ENCODE measurements at places on chromosomes 12 and 14.

- no peak for DNase-seq
Measured at GRCh38 chr12:91690531-91690930, 455.1 kb downstream of the BTG1 start.

- DNase-seq: no peak
Measured at GRCh38 chr12:50234347-50234746, 49.0 kb downstream of the LIMA1 start.

DNA sequence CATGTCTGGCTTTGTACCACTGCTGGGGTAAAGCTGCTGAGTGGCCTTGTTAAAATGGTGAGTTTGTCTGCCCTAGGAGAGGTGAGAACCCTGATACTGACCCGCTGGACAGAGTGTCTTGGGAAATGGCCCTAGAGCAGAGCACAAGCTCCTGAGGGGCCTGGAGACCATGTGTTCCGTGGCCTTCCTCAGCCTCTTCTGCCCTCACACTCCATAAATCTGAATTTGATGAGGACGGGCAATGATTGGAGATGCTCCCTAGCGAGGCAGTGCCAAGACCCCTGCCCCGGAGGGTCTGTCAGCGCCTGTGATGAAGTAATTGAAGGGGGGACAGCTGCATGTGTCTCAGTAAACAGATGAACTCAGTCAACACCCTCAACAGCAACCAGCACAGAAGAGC, 54.1 kb downstream of the KCNA5 start:
- no peak for DNase-seq

GRCh38 chr14:99745307-99745951, 47.8 kb upstream of the EML1 start:
- peak; percentile 51 for DNase-seq

DNA sequence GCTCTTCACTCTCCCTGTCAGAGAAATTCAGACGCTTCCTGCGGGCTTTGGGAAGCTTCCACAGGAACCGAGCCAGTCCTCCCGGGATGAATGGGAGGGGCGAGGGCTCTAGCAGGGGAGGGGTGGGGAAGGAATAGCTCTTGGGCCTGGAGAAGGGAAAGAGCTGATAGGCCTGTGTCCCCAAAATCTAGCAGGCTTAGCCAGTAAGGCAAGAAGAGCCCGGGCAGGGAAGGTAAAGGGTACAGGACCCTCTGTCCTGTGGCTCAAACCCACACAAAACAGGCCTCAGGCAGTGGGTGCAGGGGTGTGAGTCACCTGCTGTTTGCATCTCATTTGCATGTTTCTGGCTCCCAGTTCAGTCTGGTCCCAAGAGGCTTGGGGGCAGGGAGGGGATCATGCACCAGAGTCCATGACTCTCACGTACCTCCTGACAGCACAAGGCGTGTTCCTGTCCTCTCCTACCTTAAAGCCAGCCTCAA, 8.7 kb upstream of the SMUG1 start:
- DNase-seq: no peak

GRCh38 chr12:111430433-111431353, 25.0 kb downstream of the SH2B3 start:
- DNase-seq: no peak

GRCh38 chr12:118986050-118986449, 4.7 kb downstream of the SRRM4 start:
- DNase-seq: no peak

DNA sequence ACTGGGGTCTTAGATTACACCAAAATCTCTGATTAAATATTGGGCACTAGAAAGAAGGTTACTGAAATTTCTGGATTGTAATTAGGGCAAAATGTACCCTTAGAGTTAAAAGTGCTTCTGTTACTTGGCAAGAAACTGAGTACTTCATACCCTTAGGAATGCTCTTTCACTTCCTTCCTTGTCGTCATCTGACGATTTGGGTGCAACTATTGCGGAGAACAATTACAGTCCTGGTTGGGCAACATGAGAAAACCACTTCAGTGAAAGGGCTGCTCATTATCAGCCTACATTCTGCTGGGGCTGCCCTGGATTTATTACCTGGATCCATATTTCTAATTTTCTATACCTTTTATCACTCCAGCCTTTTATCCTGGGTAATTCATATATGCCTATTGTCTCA, 348.5 kb upstream of the MDGA2 start:
- no peak for DNase-seq

DNA sequence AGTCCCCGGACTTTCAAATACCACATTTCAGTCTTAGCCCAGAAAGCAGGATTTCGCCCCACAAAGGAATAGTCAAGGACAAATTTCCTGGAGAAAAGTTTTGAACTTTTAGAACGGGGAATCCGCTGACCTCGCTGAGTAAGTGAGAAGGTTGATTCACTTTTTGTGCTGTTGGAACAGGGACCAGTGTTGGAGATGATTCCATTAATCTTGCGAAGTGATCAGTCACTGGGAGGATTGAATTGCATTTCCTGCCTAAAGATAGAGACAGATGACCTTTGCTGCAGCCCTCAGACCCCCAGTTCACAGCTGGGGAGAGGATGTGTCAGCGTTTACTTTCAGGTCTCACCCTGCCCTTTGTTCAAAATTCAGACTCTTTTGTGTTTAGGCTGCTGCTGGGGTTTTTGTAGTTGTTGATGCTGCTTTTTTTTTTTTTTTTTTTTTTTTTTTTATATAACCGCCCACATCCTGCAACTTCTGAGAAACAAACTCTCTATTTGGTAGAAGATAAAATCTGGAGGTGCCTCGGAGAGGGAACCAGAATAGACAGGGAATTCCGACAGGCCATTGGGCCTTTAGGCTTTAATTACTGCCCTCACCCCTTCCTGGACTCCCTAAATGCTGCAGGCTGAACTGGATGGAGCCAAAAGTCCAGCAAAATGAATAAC, 9.8 kb upstream of the KDM2B start:
- no peak for DNase-seq

GRCh38 chr12:64747695-64748094, 11.5 kb downstream of the GNS start:
- DNase-seq: no peak

- DNase-seq: no peak
Measured at GRCh38 chr12:113407931-113408600, 4.4 kb upstream of the SDS start.

DNA sequence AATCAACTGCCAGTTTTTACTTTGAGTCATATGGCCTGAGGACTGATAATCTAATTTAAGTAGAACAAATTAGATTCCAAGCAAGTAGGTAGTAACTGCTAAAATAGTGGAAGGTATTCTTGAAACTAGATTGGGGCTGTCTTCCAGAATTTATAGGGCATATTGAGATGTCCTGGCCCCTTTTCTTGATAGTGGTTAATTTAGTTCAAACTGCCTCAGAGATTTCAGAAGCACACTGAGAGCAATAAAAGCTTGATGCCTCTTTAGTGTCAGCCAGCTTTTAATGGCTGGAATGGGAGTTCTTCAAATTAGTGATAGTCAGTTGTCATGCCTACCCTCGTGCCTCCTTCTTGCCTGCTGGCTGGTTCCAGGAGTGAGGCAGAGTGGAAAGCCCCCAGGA, 120.5 kb downstream of the AKAP6 start:
- DNase-seq: no peak

DNA sequence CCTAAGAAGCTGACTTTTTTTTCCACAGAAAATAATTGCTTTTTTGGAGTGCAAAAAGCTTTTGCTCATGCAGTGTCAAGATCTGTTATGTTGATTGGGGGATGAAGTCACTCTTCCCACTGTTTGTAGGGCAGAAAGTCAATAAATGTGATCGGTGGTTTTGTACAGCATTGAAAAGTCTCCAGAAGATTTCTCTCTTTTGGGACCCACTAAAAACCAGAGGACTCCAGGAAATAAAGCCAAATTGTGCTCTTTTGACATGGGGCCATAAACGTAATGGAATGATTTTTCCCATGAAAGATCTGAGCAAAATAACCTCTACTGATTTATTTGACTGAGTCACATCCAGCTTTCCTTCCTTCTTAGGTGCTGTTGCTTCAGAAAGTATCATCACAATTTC, 122.5 kb downstream of the SNAPC1 start:
- no peak for DNase-seq

DNA sequence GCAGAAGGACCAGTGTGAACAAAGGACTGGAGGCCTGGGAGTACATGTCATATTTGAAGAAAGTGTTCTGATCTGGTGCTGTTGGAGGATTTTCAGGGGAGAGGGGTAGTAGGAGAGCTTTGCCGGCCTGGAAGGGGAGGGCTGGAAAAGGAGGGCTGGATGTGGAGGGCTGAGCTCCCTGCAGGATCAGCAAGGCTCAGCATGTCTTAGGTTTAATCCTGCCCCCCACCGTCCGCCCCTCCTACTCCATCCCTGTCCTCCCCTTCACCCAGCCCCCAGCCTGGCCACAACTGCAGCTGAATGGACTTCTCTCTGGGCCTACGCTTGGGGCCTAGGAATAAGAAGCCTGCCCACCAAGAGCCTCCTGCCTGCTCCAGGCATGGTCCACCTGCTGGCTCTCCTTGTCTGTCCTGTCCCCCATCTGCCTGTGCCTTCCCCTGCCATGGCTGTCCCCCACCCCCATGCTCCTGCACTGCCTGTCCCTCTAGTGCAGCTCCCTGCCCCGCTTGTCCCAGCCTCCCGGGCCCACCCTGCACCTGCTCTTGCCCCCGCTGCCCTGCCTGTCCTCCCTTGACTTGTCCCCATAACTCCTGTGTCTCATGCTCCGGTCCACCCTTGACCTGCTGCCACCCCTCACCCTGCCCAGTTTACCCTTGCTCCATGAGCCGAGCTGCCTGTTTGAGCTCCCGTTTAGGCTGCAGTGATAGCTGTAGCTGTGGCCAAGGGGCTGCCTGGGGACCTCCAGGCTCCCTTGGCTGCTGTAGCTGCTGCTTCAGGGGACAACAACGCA, 9.8 kb upstream of the RARG start:
- DNase-seq: no peak

- DNase-seq: no peak
Measured at GRCh38 chr12:48016373-48017020, 12.2 kb upstream of the COL2A1 start.

GRCh38 chr12:98595243-98595988, 1.9 kb downstream of the SLC25A3 start:
- no peak for DNase-seq

- DNase-seq: no peak
Measured at GRCh38 chr12:52870361-52871290, 21.8 kb upstream of the KRT78 start.

- DNase-seq: peak; percentile 63
Measured at GRCh38 chr14:69038455-69039287, 59.6 kb upstream of the ACTN1 start.

GRCh38 chr14:64225151-64225757, 68.9 kb downstream of the ESR2 start:
- DNase-seq: no peak

DNA sequence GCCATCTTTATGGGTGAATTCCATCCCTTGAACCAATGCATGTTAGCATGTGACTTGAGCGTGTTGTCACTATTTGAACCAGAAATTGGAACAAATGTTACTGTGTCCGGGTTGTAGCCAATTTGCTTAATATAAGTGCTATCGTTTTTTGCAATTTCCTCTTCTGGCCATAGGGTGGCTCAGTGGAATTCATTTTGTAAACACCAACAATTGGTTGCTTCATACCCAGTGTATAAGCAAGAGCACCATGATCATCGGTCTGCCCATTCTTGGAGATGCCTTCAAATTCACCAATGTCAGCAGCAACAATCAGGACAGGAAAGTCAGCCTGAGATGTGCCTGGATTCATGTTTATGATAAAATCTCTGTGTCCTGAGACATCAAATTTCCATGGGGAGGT, 5.0 kb upstream of the NEDD1 start:
- no peak for DNase-seq

DNA sequence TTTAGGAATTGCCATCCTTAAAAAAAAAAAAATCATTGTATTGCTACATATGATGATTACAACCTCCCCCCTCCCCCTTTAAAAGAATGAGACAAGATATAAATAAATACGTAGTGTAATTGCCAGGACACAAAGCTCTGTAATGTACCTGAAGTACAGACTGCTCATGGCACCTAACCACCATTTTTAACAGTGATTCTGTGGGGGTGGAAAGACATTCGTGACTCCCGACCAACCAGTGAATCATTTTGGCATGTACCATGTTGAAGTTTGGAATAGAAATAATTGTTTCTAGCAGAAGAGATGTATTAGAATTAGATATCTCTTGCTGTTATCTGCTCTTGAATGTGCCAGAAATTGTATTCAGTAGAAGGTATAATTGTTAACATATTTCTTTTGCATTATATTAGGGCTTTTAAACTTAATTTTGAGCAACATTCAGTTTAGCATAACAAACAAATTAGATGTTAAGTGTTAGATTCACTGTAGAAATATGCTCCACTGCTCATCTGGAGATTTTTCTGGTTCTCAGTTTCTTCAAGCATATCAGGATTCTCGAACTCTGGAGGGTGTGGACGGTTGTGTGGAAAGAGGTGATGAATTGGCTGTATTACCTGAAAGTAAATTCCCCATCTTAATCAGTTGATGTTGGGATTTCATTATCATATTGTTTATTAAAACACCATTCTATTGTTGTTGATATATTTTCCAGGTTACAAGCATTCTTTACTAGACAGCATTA, 31.1 kb downstream of the FRS2 start:
- DNase-seq: no peak

DNA sequence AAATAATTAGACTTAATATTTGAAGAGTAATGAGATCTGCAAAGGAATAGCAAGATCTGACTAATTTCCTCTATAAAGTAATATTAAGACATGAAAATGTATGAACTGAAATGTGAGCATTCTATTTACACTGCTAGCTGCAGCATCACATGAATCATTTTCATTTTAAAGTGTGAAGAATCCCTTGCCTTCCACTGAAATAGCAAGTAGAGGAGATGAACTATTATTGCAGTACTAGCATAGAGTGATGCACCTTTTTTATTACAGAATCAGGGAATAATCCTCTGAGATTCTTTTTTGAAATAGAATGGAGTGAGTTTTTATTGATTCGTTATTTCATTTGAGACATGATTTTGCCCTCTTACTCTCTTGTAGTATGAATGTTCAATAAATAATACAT, 281.9 kb upstream of the NAV3 start:
- DNase-seq: no peak

DNA sequence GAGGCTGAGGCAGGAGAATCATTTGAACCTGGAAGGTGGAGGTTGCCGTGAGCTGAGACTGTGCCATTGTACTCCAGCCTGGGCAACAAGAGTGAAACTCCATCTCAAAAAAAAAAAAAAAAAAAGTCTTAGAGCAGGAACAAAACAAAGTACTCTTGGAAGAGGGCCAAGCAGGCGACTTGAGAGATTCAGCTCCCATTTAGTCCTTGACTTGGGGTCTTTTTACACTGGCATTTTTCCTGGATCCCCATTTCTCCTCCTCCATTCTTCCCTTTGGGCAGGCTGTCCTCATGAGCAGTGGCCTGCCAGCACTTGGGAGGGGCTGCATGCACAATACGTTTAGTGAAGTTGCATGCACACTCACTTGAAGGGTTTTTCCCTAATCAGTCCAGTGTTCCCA, 72.9 kb downstream of the C14orf132 start:
- no peak for DNase-seq

- DNase-seq: no peak
Measured at GRCh38 chr12:113390064-113391043, 13.3 kb downstream of the SDS start.

- peak; percentile 16 for DNase-seq
Measured at GRCh38 chr12:122368361-122369073, 54.0 kb downstream of the CLIP1 start.

- DNase-seq: no peak
Measured at GRCh38 chr12:45646851-45647581, 82.5 kb upstream of the ARID2 start.

GRCh38 chr12:82359115-82359478, 768 bp downstream of the METTL25 start:
- DNase-seq: no peak

Measured in HFF-Myc (cell line).